CD4-positive, alpha-beta T cell treated with Interferon alpha-2 for 1 hour (primary cell): ENCODE measurements at places on chromosomes 16 and 17.

GRCh38 chr17:81666092-81666341, 388 bp downstream of the OXLD1 start:
- no peak for DNase-seq

GRCh38 chr17:7263801-7264078, 1.5 kb upstream of the CLDN7 start:
- DNase-seq: no peak

- no peak for DNase-seq
Measured at GRCh38 chr17:75906143-75906884, 1.6 kb upstream of the MRPL38 start.

DNA sequence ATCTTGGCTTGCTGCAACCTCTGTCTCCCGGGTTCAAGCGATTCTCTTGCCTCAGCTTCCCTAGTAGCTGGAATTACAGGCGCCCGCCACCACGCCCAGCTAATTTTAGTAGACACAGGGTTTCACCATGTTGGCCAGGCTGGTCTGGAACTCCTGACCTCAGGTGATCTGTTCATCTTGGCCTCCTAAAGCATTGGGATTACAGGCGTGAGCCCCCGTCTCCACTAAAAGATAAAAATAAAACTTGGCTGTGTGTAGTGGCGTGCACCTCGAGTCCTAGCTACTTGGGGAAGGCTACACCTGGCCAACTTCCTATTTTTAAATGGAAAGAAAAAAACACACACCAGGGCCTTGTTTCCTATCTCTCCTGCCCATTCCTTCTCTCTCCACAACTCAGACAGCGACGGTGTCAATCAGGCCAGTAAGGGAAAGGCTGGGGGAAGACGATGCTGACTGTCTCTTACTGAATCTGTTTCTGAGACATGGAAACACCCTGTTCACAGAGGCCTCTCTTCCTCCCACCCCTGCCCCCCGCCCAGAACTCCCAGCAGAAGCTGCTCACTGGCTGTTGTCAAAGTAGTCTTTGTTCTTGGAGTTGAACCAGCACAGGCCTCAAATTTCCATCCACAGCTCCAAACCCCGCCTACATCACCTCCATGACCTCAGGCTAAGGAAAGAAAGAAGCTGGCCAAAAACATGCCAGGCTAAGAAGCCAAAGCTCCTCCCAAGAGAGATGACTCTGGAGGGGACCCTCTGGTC, 96.6 kb downstream of the NXN start:
- no peak for DNase-seq

DNA sequence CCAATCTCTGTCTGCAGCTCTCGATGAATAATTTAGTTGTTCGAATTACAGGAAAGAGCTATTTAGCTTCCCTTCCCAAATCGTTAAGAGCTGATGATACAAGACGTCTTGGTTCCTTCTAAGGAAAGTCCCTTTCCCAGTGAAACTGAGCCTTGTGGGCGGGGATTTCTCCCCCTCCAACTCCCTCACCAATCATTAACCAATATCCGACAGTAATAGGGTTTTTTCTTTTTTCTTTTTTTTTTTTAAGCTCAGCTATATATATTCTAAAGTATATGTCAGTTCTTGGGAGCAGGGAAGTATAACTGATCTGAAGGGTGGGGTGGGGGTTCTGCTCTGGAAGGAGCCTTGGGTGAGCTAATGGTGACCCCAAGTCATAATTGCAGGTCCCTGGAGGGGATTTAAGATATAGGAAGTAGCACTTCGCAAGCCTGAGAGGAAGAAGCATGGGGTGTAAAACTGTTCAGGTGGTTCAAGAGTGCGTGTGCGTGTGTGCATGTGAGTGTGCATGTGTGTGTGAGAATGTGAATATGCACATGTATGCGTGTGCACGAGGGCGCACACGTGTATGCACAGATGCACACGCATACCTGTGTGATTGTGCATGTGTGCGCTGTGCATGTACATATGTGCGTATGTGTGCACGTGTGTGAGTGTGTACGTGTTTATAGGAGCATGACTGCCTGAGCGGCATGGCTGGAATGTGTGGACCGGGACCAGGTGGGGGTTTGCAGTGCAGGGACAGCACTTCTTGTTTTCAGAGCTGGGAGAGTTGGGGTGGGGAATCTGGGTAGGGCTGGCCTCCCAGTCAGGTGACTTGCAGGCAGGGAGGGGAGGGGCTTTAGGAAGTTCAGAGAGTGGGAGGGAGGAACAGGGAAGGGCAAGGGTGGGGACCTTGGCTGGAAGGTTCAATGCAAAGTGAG, 42.7 kb downstream of the SOCS3 start:
- no peak for DNase-seq

- DNase-seq: peak; percentile 74
Measured at GRCh38 chr16:82011199-82011641, at the start of gene SDR42E1. SDR42E1 (minus strand) TSS chr16:82011470; CDS start chr16:82000858, 10,612 bp downstream.

DNA sequence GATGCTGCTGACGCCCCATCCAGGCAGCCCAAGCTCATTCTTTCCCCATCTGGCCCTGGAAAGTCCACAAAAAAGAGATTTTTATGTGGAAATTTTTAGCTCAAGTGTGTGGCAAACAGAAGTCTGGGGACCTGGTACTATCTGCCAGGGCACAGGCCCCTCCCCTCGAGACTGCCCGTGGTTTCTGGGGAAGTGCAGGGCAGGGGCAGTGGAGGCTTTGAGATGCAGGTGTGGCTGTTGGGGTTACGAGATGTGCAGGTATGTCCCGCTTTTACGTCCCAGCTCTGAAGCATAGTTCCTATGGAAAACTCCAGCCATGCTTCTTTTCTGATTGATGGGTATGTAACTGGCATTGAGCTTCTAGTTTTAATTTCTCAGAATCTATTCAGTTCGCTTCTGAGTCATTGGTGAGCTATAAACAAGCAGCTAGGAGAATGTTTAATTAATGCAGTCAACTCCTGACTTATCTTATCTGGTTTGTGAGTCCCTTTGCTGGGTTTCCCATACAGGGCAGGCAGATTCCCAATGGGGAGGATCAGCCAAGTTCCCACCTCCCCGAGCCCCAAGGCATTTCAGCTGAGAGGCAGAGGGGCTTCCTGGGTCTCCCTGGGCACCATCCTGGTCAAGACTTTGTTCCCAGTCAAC, 16.2 kb downstream of the TBX4 start:
- no peak for DNase-seq

- no peak for DNase-seq
Measured at GRCh38 chr16:22239131-22239805, 33.2 kb downstream of the EEF2K start.

GRCh38 chr17:19410875-19411620, at the start of gene RNF112:
RNF112 (plus strand) TSS chr17:19411232; CDS start chr17:19411409, 177 bp downstream.
- no peak for DNase-seq
